ENCODE measurements at places on chromosomes 6 and 20.

GRCh38 chr6:146868671-146869209 lies 270.0 kb downstream of the ADGB start:
- no peak for DNase-seq

GRCh38 chr20:25453035-25453810 lies 45.8 kb downstream of the GINS1 start:
- no peak for DNase-seq

- no peak for DNase-seq
Observed at GRCh38 chr20:37414224-37415035, 68.5 kb downstream of the SRC start.

DNA sequence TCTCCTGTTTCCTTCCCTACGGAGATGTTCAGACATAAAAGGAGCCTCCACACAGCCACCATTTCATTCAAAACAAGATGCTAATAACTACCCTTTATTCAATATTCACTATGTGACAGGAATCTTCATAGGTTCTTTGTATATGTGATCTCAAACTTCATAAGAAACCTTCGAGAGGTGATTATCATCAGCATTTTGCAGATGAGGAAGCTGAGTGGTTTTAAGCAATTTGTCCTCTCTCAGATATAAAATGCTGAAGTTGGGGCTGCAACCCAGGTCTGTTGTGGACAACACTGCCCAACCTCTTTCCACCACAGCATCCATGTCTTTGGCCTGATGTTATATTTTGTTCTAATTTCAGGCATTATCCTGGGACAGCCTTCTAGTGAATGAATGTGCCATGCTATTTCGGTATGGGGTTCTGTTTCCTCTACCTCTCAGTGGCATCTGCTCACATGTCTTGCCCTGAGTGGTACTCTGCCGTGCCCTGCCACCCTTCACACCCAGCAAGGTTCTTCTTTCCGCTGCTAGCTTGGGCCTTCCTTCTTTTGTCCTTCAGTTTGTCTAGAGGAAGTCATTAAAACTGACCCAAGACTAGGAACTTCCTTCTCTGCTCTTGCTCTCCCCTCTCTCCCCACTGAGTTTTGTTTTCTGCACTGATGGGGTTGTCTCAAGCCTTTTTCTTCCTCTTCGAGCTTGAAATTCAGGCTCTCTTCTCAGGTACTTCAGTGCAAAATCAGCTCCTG lies 300.9 kb upstream of the PRDM1 start:
- no peak for DNase-seq

DNA sequence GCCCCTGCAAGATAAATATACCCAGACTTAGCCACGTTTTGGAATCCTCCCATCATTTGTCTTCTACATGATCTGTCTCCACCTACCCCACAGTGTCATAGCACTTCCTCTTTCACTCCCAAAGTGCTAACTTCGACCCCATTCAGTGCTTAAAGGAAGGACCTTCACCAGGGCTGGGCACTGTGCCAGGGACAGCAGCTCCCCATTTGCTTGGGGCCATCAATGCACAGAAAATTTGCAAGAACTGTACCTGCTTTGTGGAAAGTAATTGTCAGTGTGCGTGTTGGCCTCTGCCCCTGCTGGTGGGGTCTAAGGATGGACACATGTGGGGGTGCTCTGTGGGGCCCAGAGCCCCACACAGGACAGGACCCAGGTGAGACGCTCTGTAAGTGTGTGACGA lies 5.2 kb upstream of the BPIFA2 start:
- DNase-seq = no peak

GRCh38 chr6:139753198-139753861 lies 378.9 kb upstream of the CITED2 start:
- DNase-seq = no peak

DNA sequence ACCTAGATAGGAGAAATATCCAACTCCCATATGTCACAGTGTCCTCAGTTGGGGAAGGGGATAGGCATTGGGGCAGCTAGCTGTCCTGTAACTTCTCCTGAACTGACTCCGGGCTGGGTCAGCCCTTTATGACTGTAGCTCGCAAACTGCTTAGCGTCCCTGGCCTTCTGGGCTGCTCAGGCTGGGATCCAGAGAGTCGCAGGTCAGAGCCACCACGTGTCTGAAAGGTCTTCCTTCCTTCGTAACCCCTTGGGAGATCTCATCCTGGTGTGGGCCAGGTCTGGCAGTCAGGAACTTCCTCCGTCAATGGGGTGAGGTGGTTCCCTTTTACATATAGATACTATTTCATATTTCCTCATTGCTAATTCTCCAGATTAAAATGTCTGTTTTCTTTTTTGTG lies 28.8 kb upstream of the HINT3 start:
- DNase-seq = no peak

DNA sequence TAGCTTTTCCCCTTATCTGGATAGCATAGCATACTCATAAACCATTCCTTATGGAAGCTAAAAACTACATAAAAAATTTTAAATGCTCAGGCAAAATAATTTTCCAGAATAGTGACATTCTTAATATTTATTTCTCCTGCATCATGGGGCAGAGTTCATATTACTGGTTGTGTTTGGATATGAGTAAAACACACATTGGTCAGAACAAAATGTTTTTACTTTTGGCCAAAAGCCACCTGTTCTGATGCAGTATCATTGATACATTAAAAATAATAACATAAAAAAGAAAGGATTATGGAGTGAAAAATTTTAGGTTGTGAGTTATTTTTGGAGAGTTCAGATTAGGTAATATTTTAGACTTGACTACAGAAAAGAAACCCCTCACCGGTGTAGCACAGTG lies 33.6 kb downstream of the TRAM2 start:
- no peak for DNase-seq

DNA sequence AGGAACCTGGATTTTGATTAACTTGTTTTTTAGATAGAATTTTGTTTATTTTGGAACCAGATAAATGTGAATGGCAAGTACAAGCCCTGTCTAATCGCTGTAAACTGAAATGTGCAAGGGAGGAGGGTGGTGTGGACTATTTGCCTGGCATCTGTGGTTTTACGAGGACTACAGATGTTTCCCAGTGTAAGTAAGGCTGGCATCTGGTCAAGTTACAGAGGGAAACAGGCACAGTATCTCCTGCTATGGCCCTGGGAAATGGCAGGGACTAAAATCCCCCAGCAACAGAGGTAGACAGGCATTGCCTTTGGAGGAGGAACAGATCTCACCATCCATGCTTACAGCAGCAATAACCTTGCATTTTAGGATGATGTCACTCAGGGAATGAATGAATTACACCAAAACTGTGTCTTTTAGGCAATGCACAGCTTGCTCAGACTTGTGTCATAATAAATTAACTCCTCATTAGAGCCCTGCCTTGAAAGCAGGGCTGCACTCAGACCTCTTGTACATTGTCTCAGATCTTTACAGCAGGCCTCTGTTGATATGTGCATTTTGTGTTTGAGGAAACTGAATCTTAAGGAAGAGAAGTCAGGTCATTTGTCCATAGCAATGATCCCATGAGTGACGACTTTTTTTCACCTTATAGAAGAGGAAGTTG lies 96.2 kb downstream of the TCP11 start:
- DNase-seq = no peak

- DNase-seq = no peak
Observed at GRCh38 chr20:37417617-37418467, 71.9 kb downstream of the SRC start.

DNA sequence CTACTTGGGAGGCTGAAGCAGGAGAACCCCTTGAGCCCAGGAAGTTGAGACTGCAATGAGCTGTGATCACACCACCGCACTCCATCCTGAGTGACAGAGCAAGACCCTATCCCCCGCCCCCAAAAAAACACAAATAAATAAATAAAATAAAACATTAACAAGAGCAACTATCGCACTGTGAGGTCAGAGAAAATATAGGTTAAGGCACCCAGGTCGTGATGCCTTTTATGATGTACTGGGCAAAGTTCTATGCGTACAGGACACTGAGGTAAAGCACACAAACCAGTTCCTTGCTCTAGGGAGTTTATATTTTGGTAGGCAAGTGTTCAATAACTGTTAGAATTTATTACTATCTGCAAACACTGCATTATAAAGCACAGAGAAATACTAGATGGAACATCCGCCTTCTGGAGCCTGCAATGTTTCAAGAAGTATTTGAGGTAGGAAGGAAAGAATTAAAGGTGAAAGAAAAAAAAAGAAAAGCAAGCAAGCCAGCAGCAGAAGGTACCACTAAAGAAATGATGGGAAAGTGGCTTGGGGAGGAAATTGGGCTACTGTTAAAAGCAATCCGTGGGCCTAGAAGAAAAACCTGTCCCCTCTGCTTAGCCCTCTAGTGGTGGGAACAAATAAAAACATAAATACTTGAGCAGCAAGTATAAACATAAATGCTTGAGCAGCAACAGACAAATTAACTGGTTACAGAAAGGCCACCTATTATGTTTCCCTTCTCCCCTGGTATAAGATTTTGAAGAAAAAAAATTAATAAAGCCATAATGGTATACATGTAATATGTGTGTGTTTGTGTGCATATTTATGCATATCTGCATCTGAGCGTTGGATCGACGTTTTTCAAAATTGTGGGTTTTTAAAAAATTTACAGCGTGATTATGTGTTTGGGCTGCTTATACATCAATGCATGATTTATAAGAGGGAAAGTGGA lies 128.0 kb downstream of the PHACTR1 start:
- DNase-seq = no peak

- DNase-seq = no peak
Observed at GRCh38 chr20:48295966-48296421, 510.7 kb upstream of the SULF2 start.

DNA sequence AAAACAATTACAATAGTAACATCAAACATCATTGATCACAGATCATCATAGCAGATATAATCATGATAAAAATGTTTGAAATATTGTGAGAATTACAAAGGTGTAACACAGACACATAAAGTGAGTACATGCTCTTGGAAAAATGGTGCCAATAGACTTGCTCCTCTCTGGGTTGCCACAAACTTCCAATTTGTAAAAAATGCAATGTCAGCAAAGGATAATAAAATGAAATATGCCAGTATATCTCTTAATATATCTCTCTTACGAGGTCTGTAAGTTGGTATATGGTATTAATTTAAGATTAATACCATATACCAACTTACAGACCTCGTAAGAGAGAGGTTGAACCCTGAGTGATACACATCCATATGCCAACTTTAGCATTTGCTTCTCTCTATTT lies 13.4 kb upstream of the CST3 start:
- no peak for DNase-seq

DNA sequence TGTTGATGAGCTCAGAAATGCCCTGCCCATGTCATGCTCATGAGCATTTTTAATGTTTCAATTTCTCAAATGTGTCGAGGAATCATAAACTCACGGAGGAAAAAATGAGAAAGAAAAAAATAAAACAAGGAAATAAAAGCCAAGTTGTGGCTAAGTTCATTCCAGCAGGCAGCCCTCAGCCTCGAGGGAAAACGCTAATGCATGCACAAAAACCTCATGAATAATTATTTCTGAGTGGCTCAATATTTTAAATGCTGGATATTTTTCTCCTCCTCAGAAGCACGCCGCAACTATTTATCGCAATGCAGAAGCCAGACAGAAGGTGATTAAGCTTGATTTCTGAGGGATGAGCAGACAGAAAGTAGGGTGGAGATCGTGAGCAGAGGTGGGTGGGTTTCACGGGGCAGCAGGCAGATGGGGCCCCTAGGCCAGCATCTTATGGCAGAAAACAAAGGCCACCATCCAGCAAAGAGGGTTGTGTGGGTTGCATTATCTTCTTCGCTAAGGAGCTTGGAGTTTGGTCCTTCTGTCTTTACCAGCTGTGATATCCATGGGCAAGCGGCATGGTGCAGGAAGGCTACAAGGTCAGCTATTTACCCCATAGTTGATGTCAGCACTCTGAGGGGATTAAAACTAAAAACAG lies 151.5 kb upstream of the LRFN2 start:
- no peak for DNase-seq

- DNase-seq = no peak
Observed at GRCh38 chr6:23403460-23403859, 722.6 kb upstream of the NRSN1 start.

DNA sequence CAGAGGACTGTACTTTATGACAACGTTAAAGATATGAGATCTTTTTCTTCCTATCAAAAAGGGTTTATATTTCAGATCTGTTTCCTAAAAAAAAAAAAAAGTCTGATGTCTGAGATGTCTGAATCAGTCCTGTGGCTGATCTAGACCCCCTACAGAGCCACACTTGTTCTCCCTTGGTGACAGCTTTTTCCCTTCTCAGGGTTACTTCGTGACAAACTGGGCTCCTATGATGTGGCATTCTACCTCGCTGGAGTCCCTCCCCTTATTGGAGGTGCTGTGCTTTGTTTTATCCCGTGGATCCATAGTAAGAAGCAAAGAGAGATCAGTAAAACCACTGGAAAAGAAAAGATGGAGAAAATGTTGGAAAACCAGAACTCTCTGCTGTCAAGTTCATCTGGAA lies 134.5 kb downstream of the SLC16A10 start:
- no peak for DNase-seq

- DNase-seq = no peak
Observed at GRCh38 chr20:38951611-38952010, 10.5 kb upstream of the DHX35 start.

DNA sequence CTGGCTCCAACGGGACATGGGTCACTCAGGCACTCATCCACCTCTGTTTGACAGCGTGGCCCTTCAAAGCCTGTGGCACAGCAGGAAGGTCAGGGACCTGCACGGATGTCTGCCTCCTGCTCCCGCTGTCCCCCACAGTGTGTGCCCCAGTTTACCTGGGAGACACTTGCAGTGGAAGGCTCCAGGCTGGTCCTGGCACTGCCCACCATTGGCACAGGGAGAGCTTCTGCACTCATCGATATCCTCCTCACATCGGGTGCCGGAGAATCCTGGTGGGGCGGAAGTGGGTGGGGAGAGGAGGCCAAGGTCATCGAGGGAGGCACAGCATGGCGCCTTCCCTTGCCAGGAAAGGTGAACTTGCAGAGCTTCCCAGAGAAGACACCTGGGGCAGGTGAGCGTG lies 6.9 kb downstream of the NOTCH4 start:
- DNase-seq = no peak

- DNase-seq = no peak
Observed at GRCh38 chr20:53161473-53161872, 189.3 kb downstream of the TSHZ2 start.

- DNase-seq = no peak
Observed at GRCh38 chr20:32352121-32352720, 5.9 kb upstream of the ASXL1 start.

- DNase-seq = no peak
Observed at GRCh38 chr6:55388211-55388610, 60.9 kb downstream of the GFRAL start.
